ENCODE measurements at places on chromosomes 5 and 9.

DNA sequence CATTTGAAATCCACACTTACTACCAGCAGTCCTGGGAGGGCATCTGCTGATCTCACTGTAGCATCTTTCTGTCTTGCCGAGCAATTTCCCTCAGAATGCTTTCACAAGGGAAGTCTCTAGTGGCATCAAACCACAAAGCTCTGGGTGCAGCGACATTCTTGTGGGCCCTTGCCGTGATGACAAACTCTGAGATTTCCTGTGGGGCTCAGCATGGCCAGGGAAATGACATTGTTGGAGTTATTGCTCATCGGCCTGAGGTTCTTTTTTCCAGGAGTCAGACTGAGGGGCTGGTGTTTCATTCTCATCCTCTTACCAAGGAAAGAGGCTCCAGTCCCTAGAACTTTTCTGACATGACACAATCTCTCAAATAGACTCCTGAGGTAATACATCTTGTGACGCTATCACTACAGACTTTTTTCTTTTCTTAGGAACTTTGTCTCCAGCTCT lies 51.4 kb downstream of the PFDN1 start:
- no peak for DNase-seq

DNA sequence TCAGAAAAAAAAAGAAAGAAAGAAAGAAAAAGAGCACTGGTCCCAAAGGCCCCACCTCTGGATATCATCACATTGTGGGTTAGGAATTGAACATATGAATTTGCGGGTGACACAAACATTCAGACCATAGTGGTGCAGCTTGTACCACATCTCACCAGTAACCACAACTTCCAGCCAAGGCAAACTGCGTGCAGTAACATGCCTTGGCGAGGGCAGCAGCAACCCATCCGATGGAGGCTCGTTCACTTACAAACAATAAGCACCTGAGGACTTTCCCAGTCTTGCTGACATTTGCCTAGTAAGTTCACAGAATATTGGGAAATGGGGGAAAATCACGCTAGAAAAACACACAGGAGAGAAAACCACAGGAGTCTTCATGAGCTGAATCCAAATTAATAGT lies 508.1 kb downstream of the ZNF608 start:
- DNase-seq = no peak

DNA sequence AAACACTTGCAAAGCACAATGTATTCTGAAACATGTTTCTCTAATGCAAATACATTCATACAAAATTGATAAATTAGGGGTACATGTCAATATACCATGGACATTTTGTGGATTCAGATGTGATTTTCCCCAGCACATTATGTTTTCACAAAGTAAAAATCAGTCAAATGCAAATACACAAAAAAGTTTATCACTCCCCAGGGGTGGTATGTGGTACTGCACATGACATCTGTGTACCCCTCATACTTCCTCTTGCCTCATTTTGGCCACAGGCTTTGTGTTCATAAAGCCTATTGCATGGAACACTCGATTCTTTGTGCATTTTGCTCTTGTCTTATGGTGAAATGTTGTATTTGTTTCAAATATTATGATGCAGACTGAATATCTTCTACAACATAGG lies 116.8 kb upstream of the PDE4D start:
- DNase-seq = no peak

- peak; percentile 80 for DNase-seq
These were observed 52.5 kb upstream of the PTGS1 start for GRCh38 chr9:122318284-122318683.

Measured in Ammon's horn (tissue), 1 donor.